ENCODE measurements at places on chromosomes 11 and 22.
A peak's percentile ranks its signal among the peaks of the same experiment; 100 is the strongest.

GRCh38 chr11:12175694-12176241 lies 65.4 kb downstream of the MICAL2 start:
- DNase-seq: peak; percentile 93

GRCh38 chr11:44327730-44328129 lies 17.8 kb upstream of the ALX4 start:
- no peak for DNase-seq

- no peak for DNase-seq
Measured at GRCh38 chr22:21457023-21457787, 10.0 kb upstream of the TMEM191C start.

DNA sequence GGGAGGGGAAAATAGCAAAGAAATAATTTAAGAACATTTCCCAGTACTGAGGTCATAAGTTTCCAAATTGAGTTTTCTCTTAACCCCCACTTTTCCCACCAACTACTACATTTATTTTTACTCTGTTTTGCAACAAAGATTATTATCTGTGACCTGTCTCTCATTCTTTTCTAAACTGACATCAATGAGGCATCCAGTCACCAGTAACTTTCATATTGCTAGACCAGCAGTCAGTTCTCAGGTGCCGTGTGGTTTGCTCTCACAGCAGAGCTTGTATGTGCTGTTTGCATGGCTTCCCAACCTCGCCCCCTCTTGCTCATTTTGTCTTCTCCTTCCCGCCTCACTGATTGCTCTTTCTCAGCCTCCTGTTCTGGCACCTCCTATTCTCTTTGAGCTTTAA lies 1091.3 kb downstream of the TBC1D22A start:
- DNase-seq: no peak

- DNase-seq: no peak
Measured at GRCh38 chr11:73270855-73271477, 1.2 kb upstream of the P2RY6 start.

DNA sequence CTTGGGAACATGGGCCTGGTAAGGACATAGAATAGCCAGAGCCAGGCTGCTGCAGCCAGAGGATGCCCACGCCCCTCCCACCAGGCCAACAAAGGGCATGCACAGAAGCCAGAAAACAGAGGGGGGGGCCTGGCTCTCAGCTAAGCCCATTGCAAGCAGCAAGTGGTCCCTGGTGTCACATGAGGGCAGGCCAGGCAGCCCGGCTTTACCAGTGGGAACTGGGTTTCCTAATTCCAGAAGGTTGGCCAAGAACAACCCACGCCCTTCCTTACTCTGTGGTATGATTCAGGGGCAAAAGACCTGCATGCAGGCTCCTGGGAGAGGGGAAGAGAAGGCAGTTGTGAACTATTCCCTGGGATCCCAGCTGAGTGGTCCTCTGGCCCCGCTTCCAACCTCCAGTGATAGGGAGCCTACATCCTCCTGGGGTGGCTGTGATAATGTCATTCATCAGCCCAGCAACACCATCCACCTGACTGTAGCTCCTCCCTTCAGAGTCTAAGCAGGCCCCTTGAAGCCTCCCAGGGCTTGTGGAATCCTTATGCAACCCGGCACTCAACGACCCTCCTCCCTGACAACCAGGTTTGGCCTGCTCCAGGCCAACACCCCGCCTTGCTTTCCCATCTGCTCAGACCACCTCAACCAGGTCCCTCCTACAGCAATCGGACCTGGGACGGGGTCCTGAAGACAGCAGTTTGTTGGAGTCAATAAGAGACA lies 62.1 kb upstream of the LMO1 start:
- no peak for DNase-seq
